Activated CD4-positive, alpha-beta T cell treated with anti-CD3 and anti-CD28 coated beads for 24 hours (primary cell): ENCODE measurements at places on chromosomes 11 and 22.

DNA sequence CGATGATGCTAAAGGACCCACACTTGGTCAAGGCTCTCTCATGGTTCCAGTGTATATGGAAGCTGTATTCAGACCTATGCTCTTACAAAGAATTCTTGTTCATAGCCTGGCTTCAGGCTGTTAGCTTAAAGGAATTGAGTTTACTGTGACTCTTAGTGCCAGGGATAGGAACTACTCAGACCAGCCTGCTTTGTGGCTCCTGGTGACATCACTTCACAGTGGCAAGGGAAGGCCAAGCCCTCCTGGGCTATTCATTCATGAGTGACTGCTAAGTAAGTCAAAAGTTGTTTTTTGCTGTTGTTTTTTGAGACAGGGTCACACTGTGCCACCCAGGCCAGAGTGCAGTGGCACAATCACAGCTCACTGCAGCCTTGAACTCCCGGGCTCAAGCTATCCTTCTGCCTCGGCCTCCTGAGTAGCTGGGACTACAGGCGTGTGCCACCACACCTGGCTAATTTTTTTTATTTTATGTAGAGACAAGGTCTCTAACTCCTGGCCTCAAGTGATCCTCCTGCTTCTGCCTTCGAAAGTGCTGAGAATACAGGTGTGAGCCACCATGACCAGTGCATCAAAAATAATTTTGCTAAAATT is 9.6 kb downstream of the ART5 start:
- no peak for DNase-seq

DNA sequence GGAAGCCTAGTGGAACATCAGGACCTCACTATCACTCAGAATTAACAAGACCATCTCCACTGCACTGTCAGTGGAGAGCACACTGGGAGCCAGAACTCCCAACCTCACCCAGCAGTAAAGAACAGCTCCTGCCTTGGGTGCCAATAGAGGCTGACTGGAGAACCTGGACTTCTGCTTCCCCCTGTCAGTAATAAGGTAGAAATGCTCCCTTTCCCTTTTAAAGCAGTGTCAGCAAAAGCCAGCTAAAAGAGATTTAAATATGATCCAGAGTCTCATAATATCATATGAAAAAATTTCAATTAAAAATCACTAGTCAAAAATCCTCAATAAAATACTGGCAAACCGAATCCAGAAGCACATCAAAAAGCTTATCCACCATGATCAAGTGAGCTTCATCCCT is 82.8 kb downstream of the SPATA19 start:
- DNase-seq = no peak

DNA sequence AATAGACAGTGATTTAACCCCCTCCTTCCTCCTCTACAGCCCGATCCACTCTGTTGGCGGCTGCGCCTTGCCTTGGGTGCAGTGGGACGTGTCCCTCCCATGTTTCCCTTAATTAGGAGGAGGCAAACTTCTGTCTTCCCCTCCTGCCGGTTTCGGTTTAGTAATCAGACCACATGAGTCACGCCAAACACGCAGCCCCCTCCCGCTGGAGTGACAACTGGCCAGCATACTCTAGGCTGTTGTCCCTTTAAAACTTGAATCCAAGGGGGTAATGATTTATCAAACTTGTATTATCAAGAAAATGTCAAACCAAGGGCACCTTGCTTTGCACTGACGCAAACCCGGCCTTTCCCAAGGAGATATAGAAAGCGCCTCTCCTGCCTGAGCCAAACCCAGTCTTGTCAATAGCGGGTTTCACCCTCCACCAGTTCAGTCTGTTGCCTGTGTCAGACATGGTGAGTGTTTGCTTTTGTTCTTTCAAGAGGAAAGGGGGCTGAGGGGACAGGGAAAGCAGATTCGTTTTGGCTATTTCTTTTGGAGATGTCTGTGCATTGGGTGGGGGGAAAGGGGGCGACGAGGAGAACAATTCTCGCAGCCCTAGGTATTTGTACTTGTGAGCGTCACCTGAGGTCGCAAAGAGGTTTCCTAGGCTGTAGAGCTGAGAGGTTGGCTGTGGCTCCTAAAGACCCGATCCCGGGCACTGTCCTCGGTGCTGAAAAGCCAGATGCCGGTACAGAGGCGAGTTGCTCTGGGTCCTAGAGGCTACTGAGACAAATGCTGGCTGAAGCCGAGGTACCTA is at the start of gene SLC6A5:
Gene SLC6A5 (plus strand): TSS at position 388 of the 799 bp plus-strand sequence. CDS start 65 bp downstream, at position 453.
- DNase-seq = no peak

- DNase-seq = no peak
Observed at GRCh38 chr11:119861160-119861559, 132.2 kb upstream of the NECTIN1 start.

GRCh38 chr22:25969286-25969685 is 200.0 kb upstream of the SEZ6L start:
- DNase-seq = no peak

DNA sequence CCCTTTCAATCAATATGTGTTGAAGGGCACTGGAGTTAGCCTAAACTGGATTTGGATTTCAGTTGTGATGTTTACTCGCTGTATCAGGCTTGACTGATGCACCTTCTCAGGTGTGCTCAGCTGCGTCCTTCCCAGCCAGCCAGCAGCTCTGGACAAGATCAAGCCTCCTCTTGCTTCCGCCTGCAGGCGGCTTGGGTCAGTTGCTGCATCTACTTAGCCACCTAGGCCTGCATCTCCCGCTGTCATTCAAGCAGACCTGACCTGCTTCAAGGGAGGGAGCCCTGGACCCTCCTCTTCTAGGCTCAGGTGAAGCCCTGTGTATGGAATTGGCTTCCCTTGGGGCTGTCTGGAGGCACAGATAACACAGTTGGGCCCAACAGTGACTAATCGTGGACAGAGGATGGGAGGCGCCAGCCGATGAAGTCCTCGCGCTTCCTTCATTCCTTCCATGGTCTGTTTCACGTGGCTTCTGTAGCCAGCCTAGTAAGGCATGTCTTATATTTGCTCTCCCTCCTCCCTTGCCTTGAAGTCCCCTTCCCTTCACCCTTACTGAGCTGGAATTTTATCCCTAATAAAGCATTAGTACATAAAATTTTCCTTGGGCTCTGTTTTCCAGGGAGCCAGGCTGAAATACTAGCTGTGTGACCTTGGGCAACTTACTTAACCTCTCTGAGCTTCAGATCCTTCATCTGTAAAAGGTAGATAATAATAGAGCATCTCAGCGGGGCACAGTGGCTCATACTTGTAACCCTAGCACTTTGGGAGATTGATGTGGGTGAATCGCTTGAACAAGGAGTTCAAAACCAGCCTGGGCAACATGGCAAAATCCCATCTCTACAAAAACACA is 2.1 kb upstream of the LHFPL7 start:
- no peak for DNase-seq

GRCh38 chr22:35226958-35227647 is 30.2 kb upstream of the HMGXB4 start:
- no peak for DNase-seq

GRCh38 chr11:94417386-94417987 is 16.3 kb upstream of the GPR83 start:
- DNase-seq = no peak

GRCh38 chr22:50215297-50216054 is 14.7 kb downstream of the SELENOO start:
- no peak for DNase-seq
